ENCODE measurements at places on chromosomes 1 and 21. TPM values are rescaled to one million over a fixed set of nuclear protein-coding genes. Genes with fewer than 3 reads are reported as not detected.

HEYL gene
- 12.4 TPM for total RNA-seq

DNA sequence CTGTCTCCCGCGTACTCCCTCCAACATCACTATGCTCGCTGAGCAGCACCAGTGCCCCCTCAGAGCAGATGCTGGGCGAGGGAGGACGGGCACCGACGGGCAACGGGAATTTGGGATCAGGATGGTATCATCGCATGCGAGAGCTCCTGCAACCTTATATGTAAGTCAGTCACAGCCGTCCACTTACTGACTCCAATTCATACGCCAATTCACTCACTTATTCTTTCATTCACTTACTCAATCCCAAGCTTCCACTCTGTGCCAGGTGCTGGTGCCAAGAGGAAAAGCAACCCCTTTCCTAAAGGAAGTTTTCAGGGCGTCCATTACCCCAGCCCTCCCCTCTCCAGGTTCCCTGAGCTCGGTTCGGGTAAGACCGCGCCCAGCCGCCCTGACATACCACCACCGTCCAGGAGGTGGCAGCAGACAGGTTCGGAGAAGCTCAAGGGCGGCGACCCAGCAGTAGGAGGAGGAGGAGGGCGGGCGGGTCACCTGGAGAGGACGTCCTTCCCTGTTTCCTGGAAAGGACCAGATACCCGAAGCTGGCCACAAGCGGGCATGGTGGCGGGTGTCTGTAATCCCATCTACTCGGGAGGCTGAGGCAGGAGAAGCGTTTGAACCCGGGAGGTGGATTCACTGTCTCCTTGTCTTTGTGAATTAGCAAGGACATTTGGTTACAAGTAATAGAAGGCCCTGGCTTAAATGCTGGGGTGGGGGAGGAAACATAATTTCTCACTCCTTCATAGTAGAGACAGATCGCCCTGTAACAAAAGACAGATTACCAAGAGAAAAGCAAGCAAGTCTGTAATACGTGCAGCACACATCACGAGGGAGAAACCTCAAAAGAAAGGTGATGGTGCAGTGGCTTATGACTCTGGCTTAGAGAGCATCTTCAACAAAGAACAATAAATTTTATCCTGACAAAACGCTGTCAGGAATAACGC is 7.6 kb upstream of the IL22RA1 start:
- DNase-seq: peak; percentile 92

DNA sequence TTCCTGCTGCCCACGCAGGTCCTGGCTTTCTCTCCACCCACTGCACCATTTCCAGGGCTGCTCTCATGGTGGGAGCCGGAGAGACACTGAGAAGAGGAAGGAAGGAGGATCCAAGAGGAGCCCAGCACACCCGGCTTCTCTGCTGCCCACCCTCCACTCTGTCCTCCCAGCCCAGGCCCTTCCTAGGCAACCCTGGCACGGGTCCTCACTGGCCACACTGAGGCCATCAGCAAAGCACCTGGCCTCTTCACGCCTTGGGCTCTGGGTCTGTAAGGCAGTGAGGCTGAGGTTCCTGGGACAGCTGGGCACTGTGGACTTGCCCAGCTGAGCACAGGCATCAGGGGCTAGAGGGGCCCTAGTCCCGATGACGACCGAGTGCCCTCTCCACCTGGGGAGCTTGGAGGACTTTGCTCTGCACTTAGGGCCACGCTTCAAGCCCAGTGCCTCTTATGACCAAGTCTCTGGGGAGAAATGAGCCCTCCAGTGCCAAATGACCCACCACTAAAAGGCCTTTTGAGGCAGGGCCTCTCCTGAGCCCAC is 43.1 kb downstream of the PDE9A start:
- no peak for DNase-seq

DNA sequence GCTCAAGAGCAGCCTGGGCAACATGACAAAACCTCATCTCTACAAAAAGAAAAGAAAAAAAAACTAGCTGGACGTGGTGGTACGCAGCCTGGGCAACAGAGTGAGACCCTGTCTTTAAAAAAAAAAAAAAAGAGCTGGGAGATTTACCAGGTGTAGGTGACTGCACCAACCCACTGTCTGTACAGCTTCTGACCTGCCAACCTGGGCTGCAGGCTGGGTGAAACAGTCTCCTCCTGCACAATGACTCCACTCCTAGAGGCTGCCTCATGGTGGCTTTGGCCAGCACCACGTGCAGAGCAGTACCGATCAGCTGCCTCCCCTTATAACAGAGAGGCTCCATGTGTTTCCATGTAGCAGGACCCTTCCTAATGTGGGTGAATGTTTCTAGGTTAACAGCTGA is 3.7 kb downstream of the MRTO4 start:
- no peak for DNase-seq

DNA sequence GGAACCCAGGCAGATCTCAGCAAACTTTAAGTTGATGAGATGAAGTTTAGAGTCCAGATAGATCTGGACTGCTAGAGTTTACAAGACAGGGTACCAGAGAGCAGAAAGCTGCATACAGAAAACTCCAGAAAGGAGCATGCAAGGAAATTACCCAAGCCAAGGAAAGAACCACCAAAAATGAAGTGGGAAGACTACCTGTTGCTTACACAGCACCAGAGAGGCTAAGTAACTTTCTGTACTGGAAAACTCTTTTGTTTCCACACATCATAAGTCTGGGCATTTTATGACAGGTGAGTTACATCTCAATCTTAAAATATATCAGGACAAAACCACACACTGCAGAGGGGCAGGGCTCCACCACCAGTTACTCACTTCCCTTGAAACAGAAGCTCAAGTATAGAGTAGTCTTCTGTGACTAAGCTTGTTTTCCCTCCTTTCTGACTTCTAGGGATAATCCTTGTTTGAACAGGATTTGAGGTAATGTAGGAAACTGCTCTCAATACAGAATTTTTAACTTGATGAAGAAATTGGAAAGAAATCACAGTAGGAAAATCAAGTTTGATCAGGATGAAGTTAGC is 17.4 kb upstream of the GJA9 start:
- no peak for DNase-seq

GRCh38 chr1:175207971-175208370 is 15.4 kb upstream of the KIAA0040 start:
- peak; percentile 38 for DNase-seq

Data from tongue (tissue), 3 donors.